ENCODE measurements at places on chromosomes 3 and 15.

- DNase-seq = no peak
Measured at GRCh38 chr15:45603881-45604280, 16.7 kb downstream of the BLOC1S6 start.

DNA sequence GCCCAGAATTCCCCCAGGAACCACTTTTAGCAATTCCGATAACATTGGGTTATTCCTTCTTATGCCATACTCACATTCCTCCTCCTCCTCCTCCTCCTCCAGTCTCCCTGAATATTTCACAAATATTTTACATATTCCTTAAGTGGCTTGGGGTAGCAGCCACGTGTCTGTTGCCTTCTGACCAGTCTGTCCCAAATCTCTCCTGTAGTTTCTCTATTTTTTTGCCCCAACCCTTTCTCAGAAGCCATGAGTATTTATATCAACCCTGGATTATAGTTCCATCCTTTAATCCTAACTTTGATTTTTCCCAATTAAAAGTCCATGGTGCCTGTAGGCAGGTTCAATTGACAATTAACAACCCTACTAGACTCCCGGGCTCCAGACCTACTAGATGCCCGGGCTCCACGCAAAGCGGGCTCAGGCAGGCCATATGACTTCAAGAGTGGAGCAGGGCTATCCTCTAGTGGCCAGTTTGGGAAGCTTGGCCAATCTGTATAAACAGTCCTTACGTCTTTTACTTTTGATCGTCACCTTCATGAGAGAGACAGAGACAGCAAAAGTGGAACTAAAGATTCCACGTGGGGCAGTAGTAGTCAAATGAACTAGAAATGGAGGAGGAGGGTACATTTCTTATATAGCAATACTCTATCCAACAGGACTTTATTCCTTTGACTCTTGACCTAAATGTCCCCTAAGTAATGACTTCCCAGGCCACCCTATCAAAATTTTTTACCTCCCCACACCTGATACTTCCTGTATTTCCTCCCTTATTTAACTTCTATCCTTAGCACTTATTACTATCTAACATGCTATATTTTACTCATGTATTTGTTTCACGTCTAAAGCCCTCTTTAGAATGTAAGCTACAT, 69.7 kb downstream of the USF3 start:
- DNase-seq = peak; percentile 25

GRCh38 chr15:97026781-97027180, 696.3 kb downstream of the NR2F2 start:
- DNase-seq = no peak

DNA sequence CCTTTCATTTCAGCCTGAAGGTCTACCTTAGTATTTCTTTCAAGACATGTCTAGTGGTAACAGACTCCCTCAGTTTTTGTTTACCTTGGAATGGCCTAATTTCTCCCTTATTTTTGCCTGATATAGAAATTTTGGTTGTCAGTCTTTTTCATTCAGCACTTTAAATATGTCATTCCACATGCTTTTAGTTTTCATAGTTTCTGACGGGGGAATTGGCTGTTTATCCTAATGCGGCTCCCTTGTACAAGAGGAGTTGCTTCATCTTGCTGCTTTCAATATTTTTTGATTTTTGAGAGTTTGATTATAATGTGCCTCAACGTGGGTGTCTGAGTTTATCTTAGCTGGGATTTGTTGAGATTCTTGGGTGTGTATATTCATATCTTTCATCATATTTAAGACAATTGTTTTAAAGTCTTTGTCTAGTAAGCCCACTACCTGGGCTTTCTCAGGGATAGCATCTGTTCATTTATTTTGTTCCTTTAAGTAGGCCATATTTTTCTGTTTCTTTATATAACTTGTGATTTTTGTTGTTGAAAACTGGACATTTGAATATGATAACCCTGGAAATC, 51.1 kb upstream of the PYDC2 start:
- no peak for DNase-seq

DNA sequence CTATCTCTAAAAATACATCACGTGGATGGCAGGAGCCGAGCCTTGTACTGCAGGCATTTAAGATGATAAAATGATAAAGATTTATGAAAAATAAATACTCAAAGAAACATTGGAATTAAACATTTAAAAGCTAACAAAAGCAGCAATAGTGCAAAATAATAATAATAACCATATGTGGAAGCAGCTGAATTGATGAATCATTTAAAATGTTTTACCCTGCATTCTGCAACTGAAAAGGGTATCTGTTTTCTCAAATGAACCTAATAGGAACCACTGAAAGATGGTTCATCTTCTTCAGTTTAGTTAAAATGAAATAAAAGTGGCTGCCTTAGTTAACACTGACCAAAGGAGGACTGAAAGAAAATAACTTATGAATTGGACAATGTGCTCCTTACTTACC, 436.1 kb downstream of the TUSC7 start:
- no peak for DNase-seq

GRCh38 chr15:70093070-70093469, 4.6 kb downstream of the TLE3 start:
- DNase-seq = no peak

- DNase-seq = no peak
Measured at GRCh38 chr3:156793851-156794250, 32.3 kb upstream of the LEKR1 start.

GRCh38 chr3:178750639-178751300, 214.5 kb downstream of the KCNMB2 start:
- DNase-seq = no peak
